ENCODE measurements at places on chromosomes 1 and 21.

- DNase-seq = no peak
These were observed 736 bp upstream of the ZMPSTE24 start for GRCh38 chr1:40257313-40257687.

DNA sequence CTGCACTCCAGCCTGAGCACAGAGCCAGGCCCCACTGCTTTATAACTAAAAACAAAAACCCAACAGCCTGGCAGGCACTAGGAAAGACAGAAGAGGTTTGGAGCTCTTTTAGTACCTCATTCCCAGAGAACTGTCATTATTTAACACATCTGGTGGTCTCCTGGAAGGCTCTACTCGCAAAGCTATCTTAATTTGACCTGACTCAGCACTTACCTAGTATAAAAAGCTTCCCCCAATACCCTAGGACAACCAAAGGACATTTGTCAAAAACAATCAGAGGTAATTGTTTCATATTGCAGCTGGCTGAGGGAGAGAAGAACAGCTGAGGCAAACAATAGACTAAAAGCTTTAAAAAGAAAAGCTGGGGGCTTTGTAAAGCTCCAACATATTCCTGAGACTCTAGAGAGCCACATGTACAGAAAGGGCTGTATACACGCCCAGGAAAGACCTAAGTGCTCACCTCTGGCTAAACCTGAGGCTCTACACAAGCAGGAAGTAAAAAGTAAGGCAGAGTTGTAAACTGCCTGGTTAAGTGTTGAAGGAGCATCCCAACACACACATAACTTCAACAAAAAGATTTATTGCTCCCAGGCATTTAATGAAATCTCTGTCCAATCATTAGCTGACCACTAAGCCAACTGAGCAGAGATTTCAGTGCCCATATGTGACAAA lies 25.0 kb downstream of the ZNF644 start:
- no peak for DNase-seq

DNA sequence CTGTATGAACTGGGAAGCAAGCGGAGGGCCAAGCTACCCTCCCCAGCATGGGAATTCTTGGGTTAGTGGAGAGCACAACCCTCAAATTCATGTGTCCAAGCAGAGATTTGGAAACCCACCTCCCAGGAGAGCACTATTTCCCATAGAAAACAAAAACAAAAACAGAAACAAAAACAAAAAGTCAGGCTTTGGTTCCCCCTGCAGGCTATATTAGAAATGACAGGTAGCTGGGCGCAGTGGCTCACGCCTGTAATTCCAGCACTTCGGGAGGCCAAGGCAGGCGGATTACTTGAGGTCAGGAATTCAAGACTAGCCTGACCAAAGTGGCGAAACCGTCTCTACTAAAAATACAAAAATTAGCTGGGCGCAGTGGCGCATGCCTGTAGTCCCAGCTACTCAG lies 10.8 kb downstream of the MINDY1 start:
- peak; percentile 38 for DNase-seq

DNA sequence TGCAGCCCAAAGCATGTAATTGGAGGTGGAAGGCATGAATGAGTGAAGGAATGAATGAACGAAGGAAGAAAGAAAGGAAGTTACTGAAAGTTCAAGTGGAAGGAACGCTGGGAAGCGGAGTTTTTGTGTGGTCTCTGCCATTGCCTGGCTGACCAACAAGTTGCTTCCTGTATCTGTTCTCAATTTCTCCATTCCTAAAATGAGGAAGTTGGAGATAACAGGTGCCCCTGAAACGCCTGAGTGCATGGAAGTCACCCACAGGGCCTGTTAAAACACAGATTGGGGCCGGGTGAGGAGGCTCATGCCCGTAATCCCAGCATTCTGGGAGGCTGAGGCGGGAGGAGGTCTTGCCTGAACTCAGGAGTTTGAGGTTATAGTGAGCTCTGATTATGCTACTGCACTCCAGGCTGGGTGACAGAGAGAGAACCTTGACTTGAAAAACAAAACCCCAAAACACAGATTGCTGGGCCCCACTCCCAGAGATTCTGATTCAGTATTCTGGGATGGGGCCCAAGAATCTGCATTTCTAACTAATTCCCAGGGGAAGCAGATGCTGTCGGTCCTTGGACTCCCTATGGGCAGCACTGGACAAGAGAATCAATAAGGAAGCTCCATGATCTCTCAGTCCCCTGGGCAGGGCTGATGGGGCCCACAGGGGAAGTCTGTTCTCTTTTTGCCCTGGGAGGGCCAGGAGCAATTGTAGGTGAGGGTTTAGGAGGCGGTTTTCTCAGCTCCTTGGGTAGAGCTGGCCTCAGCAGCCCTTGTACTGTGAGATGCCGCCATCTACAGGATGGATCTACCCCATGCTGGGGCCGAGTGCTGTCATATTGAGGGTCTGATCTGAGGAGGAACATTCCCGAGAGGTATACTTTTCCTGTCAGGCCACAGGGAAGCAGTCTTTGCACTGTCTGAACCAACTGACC lies 3.3 kb upstream of the CNR2 start:
- peak; percentile 65 for DNase-seq

DNA sequence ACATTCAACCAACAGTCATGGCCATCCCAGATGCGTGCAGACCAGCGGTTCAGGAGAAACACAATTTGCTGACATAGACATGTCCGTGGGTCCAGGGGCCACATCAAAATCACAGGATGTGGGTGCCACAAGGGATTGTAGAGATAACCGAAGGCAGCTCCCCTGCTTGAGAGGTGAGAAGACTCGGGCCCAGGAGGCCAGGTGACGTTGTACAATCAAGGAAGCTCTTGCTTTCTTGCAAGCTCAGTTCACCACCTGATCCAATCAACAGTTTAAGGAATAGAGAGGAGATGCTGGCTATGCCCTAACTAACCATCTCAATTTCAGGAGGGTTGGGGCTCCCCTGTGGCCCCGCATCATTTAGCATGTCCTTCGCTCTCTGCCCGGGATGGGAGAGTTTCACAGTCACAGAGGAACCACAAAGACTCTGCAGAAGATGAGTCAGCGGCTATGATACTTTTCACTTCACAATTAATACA lies 19.5 kb downstream of the UBASH3A start:
- peak; percentile 36 for DNase-seq

- DNase-seq = peak; percentile 20
These were observed 57.8 kb downstream of the SLC35D1 start for GRCh38 chr1:66996018-66996682.

DNA sequence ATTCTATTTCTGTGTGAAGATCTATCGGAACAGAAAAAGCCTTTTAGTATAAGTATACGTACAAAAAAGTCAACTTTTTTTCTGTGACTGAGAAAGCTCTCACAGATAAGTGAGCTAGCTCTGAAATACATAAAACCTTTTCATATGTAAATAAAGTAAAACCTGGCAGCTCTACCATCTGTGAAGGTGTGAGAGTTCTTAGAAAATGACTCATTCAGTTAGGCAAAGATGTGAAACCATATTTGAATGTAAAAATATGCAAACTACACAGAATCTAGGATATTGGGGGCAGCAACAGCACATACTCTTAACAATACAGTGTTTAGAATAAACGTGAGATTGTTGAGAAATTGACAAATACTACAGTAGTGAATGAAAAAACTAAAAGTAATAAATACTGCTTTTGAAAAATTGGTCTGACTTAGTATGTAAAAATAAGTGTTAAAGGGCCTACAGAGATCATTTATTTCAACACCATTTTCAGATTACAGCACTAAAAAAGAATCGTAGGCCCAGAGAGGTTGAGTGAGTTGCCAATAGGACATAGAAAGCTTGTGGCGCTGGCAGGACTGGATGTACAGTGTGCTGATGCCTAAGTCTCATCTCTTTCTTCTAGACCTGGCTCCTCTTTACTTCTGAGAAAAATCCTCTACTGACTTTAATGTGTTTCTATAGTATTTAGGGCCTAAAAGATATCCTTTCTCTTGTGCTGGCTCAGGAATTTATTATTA lies 19.8 kb downstream of the ATP6V1G3 start:
- DNase-seq = peak; percentile 13

GRCh38 chr1:79188337-79188736 lies 181.8 kb upstream of the ADGRL4 start:
- DNase-seq = no peak

DNA sequence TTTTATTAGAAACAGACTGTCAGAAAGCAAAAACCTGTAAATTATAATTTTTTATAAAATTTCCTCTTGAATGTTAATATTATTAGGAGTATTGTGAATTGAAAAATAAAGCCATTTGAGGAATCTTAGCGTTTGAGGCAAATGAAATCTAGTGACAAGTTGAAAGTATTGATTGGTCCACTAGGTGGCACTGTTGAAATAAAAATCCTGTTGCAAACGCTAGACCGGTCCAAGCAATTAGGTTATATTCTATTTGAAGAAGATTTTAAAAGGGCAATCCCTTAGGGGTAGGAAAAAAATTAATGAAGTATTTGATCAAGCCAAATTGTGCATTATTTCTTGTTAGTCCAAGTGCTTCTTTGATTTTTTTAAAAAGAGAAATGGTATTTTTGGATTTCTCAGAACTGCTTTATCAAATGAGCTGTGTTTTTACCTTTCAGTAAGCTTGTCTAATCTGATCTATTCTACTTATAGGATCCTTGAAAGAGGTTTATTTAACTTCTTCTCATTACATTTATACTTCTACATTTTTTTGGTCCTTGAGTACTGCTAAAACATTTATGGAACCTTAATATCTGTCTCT lies 57.7 kb downstream of the ATG4C start:
- DNase-seq = peak; percentile 8

DNA sequence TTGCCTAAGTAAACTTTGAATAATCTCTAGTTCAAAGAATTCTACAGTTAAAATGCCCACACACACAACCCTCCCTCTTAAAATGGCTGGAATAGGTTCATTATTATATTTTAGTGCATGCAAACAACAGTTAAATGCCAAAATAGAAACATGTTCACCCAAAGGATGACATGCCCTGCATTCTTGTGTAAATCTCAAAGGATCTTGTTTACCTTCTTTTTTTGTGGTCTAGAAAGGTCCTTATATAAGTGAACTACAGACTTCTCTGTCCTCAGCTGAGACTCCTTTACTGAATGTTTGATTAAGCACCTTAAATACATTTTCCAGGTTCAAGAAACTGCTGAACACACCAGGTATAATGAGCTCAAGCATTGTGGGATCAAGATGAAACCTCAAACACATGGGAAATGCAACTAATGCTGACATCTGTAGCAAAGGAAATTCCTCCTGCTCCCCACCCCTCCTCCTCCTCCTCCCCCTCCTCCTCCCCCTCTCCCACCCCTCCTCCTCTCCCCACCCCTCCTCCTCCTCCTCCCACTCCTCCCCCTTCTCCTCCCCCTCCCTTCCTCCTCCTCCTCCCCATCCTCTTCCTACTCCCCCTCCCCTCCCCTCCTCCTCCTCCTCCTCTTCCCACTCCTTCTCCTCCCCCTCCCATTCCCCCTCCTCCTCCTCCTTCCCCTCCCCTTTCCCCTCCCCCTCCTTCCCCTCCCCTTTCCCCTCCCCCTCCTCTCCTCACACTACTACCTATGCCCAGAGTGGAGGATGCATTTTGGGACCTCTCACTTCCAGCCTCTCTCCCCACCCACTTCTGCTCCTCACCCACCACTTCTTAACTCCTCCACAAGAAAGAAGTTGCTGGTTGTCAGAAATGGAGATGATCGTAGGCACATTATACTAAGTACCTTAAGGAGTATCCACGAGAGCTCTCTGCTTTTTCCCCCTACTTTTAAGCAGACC lies 233.9 kb downstream of the MRPL39 start:
- DNase-seq = no peak

DNA sequence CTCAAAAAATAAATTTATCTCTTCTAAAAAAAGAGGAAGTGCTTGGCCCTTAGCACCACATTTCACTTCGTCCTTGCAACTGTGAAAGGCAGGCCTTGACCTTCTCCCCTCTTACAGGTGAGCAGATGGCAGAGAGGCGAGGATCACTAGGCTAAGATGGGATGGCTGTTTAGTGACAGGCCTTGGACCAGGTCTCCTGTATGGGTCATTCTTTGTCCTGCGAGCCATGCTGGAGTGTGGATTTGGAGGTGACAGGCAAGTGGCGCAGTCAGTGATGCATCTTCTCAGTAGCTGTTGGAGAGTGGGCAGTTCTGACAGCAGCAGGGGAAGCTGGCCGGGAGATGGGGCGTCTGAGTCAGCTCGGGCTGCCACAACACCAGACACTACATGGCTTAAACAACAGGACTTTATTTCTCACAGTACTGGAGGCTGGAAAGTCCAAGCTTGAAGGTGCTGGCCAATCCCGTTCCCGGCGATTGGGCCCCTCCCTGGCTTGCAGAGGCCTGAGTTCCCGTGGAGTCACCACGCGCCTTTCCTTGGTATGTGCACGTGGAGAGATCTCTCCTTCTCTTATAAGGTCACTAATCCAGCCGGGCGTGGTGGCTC lies 16.5 kb downstream of the SLC27A3 start:
- DNase-seq = no peak

- no peak for DNase-seq
These were observed 234.4 kb upstream of the KCNK2 start for GRCh38 chr1:214848101-214848500.

GRCh38 chr1:60088620-60089155 lies 15.1 kb upstream of the C1orf87 start:
- DNase-seq = no peak

- no peak for DNase-seq
These were observed 29.2 kb downstream of the SOX13 start for GRCh38 chr1:204102029-204102611.

- DNase-seq = no peak
These were observed 34.8 kb upstream of the IKBKE start for GRCh38 chr1:206435445-206435844.

DNA sequence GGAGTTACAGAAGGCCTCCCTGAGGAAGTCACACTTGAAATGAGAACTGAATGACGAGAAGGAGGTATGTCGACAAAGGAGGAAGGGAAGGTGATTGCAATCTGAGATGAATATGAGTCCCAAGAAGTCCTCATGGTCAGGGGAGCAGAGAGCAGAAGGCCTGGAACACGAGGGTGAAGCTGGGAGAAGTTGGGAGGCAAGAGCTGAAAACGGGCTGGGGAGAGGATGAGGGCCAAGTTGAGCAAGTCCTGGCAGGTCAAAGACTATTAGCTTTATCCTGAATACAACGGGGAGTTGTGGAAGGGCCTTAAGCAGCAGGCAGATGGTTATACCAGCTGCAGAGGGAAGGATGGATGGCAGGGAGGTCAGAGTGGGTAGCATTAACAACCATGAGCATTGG lies 89.5 kb downstream of the KCNJ15 start:
- DNase-seq = no peak

DNA sequence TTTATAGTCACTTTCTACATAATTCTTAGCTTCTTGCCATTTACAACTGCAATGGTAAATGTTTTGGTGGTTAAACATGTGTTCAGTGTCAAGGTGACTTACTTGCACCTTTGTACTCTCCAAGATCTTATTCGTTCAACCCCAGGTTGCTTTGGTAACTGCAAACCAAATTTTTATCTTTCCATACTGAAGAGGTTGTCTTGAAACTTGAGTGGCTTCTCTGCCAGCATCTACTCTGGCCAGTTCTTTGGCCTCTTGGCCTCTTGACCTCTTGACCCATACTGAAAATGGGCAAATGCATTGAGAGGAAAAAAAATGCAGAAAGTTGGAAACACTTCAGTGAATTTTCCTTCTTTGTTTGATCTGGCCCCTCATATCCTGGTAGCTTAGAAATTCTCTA lies 88.0 kb upstream of the LRRC7 start:
- DNase-seq = no peak

DNA sequence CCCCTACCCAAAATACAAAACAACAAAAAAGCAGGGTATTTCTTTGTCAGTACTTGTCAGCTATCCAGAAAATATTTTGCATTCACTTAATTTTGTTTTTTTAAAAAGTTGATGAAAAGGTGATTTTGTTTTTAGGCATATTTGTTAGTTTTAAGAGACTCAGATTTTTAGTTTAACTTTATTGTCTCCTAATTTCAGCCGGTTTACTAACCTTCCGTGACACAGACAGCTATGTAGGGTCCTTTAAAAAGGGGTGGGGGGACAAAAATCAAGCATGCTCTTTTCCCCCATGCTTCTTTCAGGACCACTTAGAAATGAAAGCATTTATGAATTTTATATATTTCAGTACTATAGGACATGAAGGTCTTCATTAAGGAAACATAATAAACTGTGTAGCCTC lies 1.6 kb downstream of the PBX1 start:
- DNase-seq = no peak

All from GM19239 (cell line).